ENCODE measurements at places on chromosomes 2 and 18. TPM values are rescaled to one million over a fixed set of nuclear protein-coding genes. Genes with fewer than 3 reads are reported as not detected.

The REEP1 gene
- 0.78 TPM for total RNA-seq

The ASB18 gene
- total RNA-seq = 1.1 TPM

The FAHD2A gene
- total RNA-seq = 42.5 TPM

The GALR1 gene
- not detected for total RNA-seq

The OTOF gene
- not detected for total RNA-seq

The CHMP1B gene
- total RNA-seq = 32.9 TPM

The FAM237A gene
- not detected for total RNA-seq

The FAM110C gene
- total RNA-seq = not detected

The GGCX gene
- 41.2 TPM for total RNA-seq

The ITGB1BP1 gene
- total RNA-seq = 70.1 TPM

The SMARCAL1 gene
- 9.9 TPM for total RNA-seq

The C2orf66 gene
- 0.05 TPM for total RNA-seq

The DCDC2C gene
- not detected for total RNA-seq

The RNF125 gene
- not detected for total RNA-seq

The EVA1A gene
- 152 TPM for total RNA-seq

All from SJSA1 (cell line).